Panc1 (cell line): ENCODE measurements at places on chromosomes 6 and 20. TPM values are rescaled to one million over a fixed set of nuclear protein-coding genes. Genes with fewer than 3 reads are reported as not detected.

SLC24A3 gene
- total RNA-seq: not detected

DUSP15 gene
- total RNA-seq: 23.6 TPM

CEP85L gene
- total RNA-seq: 6.7 TPM

LINC00237 gene
- not detected for total RNA-seq

CST5 gene
- not detected for total RNA-seq

DNA sequence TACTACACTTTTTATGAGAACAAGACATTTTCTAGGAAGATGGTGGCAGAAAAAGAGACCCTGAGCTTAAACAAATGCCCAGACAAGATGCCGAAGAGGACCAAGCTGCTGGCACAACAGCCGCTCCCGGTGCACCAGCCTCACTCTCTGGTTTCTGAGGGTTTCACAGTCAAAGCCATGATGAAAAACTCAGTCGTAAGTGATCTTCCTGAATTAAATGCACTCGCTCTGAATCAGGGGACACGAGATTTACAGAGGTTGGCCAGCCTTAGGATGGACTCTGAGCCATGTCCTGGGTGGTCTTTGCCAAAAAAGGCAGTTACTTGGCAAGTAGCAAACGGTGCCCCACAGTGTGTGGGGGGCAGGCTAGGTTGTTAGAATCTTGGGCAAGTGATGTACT is 423 bp downstream of the PACRG start:
- DNase-seq: no peak

GRCh38 chr20:51281521-51281920 is 258.6 kb upstream of the KCNG1 start:
- DNase-seq: no peak

GRCh38 chr6:143126574-143126941 is 65.9 kb downstream of the AIG1 start:
- DNase-seq: no peak

DNA sequence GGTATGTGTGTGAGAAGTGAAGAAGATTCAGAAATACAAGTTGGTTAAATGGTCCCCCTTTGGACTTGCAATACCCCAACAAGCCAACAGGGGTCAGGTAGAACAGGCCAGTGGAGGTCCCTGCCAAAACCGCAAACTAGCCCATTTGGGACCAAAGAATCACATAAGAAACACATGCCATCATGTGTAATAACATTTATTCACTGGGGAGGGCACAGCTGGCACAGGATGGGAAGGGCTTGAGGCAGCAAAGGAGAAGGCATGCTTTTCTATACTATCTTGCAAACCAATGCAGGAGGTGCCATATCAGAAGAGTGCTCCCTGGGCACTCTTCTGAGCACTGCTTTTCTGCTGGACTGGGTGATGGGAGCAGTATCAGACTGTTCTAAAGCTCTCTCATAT is 116.1 kb upstream of the TRAF3IP2 start:
- no peak for DNase-seq

DNA sequence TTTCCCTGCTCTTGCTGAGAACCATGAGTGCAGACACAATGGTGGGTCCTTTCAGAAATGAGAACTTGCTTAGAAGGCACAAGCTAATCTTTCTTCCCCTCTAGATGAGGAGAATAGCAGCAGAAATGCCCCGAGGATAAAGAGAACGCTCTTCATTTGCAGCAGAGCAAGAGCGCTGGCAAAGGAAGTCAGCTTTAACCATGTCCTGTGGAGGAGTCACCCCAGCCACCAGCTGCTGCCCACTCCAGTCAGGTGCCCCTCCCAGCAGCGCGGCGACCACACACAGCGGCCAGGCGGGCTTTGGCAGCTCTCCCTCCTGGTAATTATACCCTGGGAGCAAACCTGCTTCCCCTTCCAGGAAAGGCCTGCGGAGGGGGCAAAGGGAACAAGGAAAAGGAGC is 42.4 kb upstream of the EMILIN3 start:
- no peak for DNase-seq

GRCh38 chr6:170130771-170131241 is 160.1 kb downstream of the DLL1 start:
- DNase-seq: no peak

GRCh38 chr20:391041-391711 is 10.6 kb downstream of the TRIB3 start:
- no peak for DNase-seq

- no peak for DNase-seq
Measured at GRCh38 chr20:34249291-34249690, 8.1 kb downstream of the ASIP start.

DNA sequence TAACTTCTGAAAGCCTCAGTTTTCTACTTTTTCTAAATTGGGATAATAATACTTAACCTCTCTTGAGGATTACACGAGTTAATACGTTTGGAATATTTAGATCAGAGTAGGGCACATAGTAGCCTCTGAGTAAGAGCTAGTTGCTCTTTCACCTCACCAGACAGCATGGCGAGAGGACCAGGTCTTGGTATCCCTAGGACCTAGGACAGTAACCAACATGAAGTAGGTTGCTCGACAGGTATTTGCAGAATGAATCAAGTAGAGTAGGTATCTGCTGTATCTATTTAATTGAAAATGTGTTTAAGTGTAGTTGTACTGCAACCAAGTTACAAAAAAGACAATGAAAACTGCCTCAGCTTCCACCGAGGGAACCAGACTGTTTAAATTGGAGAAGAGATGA is 1.4 kb downstream of the CDC5L start:
- no peak for DNase-seq
